NCI-H2081 (cell line): ENCODE measurements at places on chromosomes 16 and 17.

DNA sequence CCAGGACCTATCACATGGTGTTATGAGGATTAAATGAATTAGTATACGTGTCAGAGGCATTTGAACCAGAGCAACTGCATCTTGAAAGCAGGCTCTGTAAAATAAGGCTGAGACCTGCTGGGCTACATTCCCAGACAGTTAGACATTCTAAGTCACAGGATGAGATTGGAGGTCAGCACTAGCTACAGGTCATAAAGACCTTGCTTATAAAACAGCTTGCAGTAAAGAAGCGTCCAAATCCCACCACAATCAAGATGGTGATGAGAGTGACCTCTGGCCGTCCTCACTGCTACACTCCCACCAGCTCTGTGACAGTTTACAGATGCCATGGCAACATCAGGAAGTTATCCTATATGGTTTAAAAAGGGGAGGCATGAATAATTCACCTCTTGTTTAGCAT, 71.8 kb downstream of the IRF8 start:
- DNase-seq = no peak

GRCh38 chr17:50837980-50838954, 2.9 kb downstream of the WFIKKN2 start:
- DNase-seq = no peak

DNA sequence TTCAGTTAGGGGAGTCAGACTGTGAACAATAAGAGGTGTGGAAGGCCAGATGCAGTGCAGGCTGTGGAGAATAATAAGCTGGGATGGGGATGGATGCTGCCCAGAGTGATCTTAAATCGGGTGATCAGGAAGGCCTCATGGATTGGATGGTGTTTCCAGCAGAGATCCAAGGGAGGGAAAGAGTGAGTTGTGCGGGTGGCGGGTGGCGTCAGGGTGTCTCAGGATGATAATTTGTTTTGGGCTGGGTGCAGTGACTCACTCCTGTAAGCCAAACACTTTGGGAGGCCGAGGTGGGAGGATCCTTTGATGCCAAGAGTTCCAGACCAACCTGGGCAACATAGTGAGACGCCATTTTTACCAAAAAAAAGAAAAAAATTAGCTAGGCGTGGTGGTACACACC, 7.9 kb downstream of the CLUAP1 start:
- DNase-seq = no peak

- DNase-seq = no peak
Measured at GRCh38 chr17:79417476-79417988, 193.3 kb downstream of the RBFOX3 start.
